DMS153 (cell line): ENCODE measurements at places on chromosomes 12 and 14.

GRCh38 chr12:121167232-121167820 lies 34.6 kb downstream of the P2RX7 start:
- DNase-seq: no peak

- DNase-seq: no peak
These were observed 7.9 kb upstream of the PWP1 start for GRCh38 chr12:107677671-107678070.

DNA sequence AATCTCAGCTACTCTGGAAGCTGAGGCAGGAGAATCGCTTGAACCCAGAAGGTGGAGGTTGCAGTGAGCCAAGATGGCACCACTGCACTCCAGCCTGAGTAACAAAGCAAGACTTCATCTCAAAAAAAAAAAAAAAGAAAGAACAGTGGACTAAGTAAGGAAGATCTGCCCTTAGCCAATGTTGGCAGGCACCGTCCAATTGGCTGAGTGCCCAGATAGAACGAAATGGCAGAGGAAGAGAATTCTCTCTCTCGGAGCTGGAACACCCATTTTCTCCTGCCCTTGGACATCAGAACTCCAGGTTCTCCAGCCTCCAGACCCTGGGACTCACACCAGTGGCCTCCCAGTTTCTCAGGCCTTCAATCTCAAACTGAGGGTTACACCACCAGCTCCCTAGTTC lies 49.9 kb downstream of the ESR2 start:
- no peak for DNase-seq

DNA sequence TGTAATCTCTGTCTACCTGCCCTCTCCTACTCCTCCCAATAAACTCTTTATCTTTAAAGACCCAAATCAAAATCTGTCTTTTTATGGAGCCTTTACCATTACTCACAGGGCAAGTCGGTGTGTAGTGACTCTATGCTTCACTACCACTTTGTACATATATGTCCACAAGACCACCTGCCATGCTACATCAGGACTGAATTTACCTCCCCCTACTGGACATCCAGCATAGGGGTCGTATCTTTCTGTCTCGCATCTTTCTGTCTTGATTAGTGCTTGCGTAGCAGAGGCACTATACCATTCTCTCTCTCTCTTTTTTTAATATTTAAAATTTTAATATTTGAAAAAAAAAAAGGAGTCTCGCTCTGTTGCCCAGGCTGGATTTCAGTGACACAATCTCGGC lies 587.5 kb downstream of the SOX5 start:
- no peak for DNase-seq

GRCh38 chr14:69034612-69035262 lies 55.6 kb upstream of the ACTN1 start:
- DNase-seq: no peak

- no peak for DNase-seq
These were observed 198.7 kb downstream of the EFCAB11 start for GRCh38 chr14:89755816-89756215.

- DNase-seq: peak; percentile 13
These were observed 30.4 kb downstream of the DLGAP5 start for GRCh38 chr14:55160989-55161388.

- no peak for DNase-seq
These were observed 25.4 kb upstream of the TESC start for GRCh38 chr12:117124421-117125271.

GRCh38 chr12:119679081-119679480 lies 11.1 kb downstream of the PRKAB1 start:
- DNase-seq: peak; percentile 73

DNA sequence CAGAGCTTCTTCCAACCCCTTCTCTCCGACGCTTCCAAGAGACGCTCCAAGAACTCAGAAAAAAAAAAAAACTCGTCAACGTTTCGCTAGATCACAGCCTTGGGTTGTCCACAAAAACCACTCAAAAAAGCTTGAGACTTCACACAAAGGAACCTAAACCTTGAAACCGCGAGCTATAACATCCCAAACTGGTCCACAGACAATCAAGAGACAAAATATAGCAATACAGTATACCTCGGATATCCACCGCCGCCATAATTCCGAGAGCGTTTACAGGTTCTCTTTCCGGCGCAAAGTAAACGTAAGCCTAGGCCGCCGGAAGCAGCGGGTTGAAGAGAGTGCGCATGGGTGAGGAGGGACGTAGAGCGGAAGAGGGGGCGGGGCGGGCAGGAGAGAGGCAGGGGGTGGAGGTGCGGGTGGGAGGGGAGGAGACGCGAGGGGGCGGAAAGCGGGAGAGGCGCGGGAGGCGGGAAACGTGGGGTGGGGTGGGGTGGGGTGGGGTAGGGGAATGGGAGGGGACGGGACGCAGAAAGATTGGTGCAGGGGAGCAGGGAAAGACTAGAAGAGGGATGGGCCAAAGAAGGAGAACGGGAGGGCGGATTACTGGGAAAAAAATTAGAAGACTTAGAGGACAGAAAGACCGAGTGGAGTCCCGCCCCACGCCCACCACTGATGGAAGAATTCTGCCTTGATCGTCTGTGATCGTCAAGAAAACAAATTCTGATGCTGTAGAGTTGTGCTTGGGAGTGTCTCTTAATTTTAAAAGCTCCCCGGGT lies at the start of gene MED6:
Gene MED6 (minus strand): TSS at position 274 of the 776 bp plus-strand sequence. CDS start 18 bp downstream, at position 256.
- peak; percentile 84 for DNase-seq

GRCh38 chr14:32419429-32419828 lies 90.3 kb downstream of the AKAP6 start:
- no peak for DNase-seq

DNA sequence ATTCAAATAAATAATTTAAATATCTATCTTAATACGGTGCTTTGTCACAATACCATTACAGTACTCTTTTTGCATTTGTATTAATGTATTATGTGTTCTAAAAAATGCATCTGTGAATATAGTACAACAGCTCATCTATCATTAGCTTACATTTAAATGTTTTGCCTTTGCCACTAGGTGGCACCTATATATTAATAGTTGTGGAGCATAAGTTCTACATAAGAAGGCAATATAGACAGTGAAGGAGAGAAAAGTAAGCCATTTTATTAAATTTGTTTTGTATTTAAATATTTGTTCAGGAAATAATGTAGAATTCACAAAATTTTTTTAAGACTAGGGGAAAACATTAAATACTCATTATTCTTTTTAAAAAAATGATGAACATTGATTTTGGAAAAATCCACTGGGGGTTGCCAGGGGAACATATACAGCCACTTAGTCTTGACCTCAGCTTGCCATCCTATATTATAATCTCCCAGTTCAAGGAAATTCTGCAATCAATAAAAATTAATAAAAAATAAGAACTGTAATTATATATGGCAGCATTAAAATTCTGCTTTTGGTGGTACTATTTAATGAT lies 9.8 kb downstream of the CCER1 start:
- DNase-seq: no peak

DNA sequence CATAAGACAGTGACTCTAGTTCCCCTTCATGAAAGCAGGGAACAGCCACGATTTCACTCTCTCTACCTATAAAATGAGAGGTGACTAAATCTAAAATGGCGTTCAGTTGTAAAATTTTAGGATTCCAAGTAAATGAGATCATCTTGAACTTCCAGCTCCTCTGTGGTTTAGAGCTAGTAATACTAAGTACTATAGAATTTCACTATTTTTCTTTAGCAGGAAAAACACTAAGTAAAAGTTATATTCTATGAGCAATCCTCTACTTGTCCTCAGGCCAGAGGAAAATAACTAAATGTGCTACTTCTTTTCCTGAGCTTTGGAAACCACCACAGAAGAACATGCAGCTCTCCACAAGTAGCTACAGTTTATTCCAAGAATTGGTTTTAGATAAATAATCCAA lies 55.6 kb downstream of the NIN start:
- DNase-seq: no peak

DNA sequence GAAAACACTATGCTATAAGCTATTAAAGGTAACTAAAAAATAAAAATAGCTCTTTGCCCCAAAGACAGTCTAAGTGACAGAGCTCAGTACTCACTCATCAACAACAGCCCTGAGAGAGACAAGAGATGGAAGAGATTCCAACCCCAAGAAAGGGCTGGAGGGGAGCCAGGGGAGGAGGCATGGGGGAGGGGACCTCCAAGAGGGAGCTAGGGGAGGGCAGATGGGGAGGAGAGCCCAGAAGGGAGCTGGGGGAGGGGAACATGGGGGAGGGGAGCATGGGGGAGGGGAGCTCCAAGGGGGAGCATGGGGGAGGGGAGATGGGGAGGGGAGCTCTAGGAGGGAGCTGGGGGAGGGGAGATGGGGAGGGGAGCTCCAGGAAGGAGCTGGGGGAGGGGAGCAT lies 7.7 kb downstream of the SSH1 start:
- no peak for DNase-seq

GRCh38 chr14:37246427-37246829 lies 48.7 kb downstream of the MIPOL1 start:
- peak; percentile 67 for DNase-seq

DNA sequence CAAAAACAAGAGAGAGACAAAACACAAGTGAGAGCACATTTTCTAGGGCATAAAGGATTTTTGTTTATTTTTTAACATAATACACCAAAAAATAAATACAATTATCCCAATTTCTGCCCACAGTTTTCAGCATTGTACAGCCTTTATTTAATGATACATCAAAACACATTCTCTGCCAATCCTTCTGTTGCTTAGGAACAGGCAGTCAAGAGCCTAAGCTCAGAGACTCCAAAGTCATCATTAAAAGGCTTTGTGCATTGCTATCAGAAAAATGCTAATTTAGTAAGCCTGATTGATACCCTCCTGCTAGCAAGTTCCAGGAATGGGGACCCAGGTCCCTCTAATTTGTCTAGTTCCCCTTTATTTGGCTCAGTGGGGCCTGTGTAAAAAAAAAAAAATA lies 536.5 kb downstream of the RPS29 start:
- no peak for DNase-seq

GRCh38 chr12:46825591-46826414 lies at the start of gene SLC38A4:
Gene SLC38A4, minus strand, starts transcription at chr12:46825997. Its CDS starts 32,926 bp downstream, at chr12:46793071.
- no peak for DNase-seq

DNA sequence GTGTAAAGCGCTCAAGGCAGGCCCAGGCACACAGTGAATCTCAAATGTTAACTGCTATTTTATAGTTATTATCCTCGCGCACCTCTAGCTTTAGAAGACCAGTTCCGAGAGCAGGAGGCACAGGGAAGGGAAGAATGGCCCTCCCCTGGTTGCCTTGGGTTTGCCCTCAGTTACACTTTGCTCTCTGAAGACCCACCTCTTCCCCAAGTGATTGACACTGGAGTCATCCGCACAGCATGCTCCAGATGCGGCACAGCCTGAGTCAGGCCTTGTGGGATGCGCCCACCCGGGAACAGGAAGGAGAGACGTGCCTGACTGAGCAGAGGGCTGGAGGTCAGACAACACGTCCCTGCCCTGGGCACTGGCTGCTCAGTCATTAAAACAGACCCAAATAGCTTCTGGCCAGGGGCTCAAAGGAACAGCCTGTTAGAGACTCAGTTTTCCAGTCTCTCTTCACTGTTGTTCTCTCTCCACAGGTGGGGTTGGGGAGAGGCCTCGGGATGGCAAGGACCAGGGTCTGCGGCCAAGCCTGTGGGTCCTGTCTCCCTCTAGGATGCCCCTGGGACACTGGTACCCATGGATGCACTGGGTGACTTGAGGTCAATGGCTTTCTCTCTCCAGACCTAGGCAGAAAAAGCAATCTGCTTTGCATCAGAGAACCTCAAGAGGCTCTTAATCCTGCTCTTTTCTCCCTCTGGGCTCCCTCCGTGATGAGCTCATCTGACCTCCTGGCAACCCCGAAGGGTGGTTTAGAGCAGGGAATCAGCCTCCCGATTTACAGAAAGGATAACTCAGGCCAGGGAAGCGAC lies 13.6 kb upstream of the MLXIP start:
- DNase-seq: peak; percentile 48

DNA sequence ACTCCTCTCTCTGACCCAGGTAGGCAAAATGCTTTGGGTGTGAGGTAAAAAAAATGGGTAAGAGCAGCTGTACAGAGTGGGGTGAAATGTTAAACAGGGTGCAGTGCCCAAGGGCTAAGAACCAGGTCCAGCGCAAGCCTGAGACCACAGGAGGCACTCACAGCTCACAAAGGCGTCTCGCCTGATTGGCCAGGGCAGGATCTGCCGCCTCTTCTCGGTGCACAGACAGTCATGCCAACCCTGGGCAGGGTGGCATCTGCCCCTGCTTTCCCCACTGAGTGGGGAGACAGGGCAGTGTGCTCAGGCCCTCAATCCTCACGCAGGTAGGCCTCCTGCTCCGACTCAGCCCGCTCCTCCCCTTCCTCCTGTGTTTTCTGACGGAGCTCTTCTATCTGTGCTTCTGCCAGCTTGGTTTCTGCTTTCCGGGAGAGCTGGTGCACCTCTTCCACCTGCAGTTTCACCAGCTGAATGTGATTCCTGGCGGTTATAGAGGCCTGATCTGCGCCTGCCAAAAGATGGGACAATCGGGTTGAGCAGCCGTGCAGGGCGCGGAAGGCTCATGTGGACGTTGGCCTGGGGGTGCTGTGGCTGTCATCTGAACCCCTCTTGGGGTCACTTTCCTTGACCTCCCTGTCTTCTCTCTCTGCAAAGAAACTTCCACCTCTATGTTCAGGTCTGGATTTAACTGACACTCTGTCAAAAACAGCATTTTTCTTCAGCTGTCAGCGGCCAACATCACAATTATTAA lies 4.7 kb downstream of the B3GNT4 start:
- DNase-seq: no peak
